ENCODE measurements at places on chromosomes 1 and 21. TPM values are rescaled to one million over a fixed set of nuclear protein-coding genes. Genes with fewer than 3 reads are reported as not detected.

The AMY1A gene
- total RNA-seq = not detected

The CFHR1 gene
- total RNA-seq = not detected

The SLC2A5 gene
- total RNA-seq = not detected

The CD164L2 gene
- total RNA-seq = not detected

The SPRR3 gene
- not detected for total RNA-seq

The KRTAP11-1 gene
- not detected for total RNA-seq

The SELENBP1 gene
- total RNA-seq = not detected

The TNFRSF14 gene
- 212 TPM for total RNA-seq

The PAPPA2 gene
- total RNA-seq = 0.17 TPM

The TMCO4 gene
- 18.6 TPM for total RNA-seq

The GPBP1L1 gene
- 124 TPM for total RNA-seq

The NPHS2 gene
- total RNA-seq = not detected

The LRRC39 gene
- total RNA-seq = 2.1 TPM

The CHAF1B gene
- 5.7 TPM for total RNA-seq

The OLIG2 gene
- not detected for total RNA-seq

The OR2L8 gene
- 0.50 TPM for total RNA-seq

The AIM2 gene
- 6.0 TPM for total RNA-seq

The ATP6V1G3 gene
- not detected for total RNA-seq

The AMY2A gene
- not detected for total RNA-seq

The TEKT2 gene
- total RNA-seq = 0.30 TPM

The FMO1 gene
- not detected for total RNA-seq

The CELA2B gene
- total RNA-seq = not detected

The ORC1 gene
- total RNA-seq = 1.2 TPM

The ARHGAP30 gene
- 156 TPM for total RNA-seq

The PRMT6 gene
- total RNA-seq = 6.4 TPM

The DNM3 gene
- total RNA-seq = 3.2 TPM

The STYXL2 gene
- total RNA-seq = not detected

The PDZK1IP1 gene
- total RNA-seq = not detected

The SLC16A4 gene
- 0.20 TPM for total RNA-seq

The MIGA1 gene
- 14.7 TPM for total RNA-seq

The CYP4X1 gene
- not detected for total RNA-seq

The CD2 gene
- total RNA-seq = 172 TPM

The KPRP gene
- not detected for total RNA-seq

The GUCA2A gene
- total RNA-seq = not detected

The CELA2A gene
- not detected for total RNA-seq

The HSD3B1 gene
- total RNA-seq = not detected

The RBM11 gene
- 1.5 TPM for total RNA-seq

The CD1E gene
- total RNA-seq = not detected

The LCE1E gene
- total RNA-seq = not detected
